ENCODE measurements at places on chromosomes 5 and 9. TPM values are rescaled to one million over a fixed set of nuclear protein-coding genes. Genes with fewer than 3 reads are reported as not detected.

DNA sequence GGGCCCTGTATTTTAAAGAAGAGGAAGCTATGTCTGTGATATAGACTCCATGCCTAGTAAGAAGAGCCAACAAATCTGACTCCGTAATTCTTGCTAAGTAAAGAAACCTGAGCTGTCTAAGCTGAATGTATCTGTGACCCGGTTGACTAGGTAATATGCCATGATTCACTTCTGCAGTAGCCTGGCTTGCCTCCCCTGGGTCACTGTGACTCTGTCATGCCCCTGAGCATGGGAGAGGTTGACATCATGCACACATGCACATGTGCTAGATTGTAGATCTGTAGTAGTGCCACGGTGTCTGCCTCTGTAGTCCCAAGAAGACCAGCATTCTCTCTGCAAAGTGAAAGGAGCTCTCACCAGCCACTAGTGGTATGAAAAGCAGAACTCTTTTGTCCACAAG is 9.1 kb downstream of the SLC22A5 start:
- no peak for DNase-seq
- no peaks in the 10 kb centered on the region for H3K4me1 ChIP-seq
- no peaks in the 10 kb centered on the region for H3K36me3 ChIP-seq
- no peaks in the 10 kb centered on the region for H3K27me3 ChIP-seq
- no peak overlapping the region for H3K4me3 ChIP-seq
- H3K27ac ChIP-seq = no peak overlapping the region

DNA sequence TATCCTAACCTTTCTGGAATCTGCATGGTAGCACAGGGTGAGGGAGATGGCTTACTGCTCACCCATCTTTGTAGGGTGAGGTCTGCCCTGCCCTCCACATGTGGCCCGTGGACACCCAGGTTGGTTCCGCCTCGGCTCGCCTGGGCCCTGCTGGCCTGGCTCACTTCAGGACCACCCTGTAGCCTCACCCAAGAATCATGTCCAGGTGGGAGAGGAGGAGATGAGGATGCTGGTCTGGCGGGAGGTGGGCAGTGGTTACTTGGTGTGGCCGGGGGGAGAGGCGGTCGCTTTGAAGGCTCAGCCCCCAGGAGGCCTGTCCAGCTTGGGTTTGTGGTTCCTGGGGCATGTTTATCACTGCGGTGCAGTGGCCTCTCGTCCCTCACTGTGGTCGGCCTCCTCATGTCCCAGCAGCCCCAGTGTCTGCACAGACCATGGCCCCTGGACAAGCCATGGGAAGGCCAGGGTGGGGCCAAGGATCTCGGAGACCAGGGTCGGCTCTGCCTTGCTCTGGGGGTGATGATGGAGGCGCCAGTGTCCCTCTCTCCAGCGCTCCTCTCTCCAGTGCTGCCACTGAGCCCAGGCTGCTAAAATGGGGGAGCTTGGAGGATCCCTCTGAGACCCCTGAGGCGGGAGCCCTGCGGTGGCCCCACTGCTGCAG is 4.6 kb downstream of the OBP2B start:
- H3K36me3 ChIP-seq = no peaks in the 10 kb centered on the region
- H3K4me3 ChIP-seq = no peak overlapping the region
- H3K27me3 ChIP-seq = no peaks in the 10 kb centered on the region
- H3K4me1 ChIP-seq = no peaks in the 10 kb centered on the region

- no peaks in the 10 kb centered on the region for H3K27me3 ChIP-seq
- peaks cover 26% of the 10 kb centered on the region for H3K4me1 ChIP-seq
- H3K27ac ChIP-seq = no peak overlapping the region
- no peaks in the 10 kb centered on the region for H3K36me3 ChIP-seq
- no peak overlapping the region for H3K4me3 ChIP-seq
Observed at GRCh38 chr9:6229619-6230018, 14.0 kb downstream of the IL33 start.

DNA sequence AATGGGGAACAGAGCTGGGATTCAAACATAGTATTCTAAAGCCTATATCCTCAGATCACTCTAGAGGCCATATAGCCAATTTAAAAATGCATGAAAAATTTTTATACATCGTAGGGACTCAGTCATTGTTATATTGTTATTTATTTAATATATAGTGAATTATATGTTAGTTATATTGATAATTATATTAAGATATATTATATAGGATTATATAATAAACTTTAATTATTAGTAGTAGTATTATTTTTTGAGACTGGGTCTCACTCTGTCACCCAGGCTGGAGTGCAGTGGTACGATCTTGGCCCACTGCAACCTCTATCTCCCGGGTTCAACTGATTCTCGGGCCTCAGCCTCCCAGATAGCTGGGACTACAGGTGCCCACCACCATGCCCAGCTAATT is 65.7 kb upstream of the DPYSL3 start:
- H3K4me1 ChIP-seq = no peaks in the 10 kb centered on the region
- DNase-seq = no peak
- no peak overlapping the region for H3K27ac ChIP-seq

FOXD4L4 gene
- not detected for total RNA-seq

SMIM33 gene
- total RNA-seq = not detected

CMYA5 gene
- total RNA-seq = 0.63 TPM
